T follicular helper cell (primary cell): ENCODE measurements at places on chromosomes 5 and 9.

DNA sequence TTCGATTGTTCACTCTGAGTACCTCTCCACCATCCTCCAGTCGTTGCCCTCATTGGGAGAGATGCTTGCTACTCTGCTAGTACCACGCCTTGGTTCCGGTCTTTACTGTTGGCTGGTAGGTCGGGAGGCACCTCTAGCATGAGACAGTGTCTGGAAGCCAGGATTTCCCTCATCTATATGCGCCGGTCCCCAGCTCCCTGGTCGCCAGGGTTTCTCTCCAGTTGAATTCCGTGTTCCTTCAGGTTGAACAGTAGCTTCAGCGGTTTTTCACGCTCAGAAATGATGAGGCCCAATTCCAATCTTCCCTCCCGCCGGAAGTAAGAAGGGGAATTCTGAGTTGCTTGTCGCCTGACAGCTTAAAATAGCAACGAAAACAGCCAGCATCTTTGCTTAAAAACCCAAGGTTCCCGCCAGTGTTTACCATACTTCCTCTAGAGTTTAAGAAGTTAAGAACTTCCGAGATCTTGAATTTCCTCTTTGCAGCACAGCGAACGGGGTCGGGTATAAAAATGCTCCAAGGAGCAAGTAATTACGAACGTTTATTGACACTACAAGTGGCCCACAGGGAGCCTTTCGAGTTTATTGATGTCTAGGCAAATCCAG lies 1.3 kb upstream of the ST8SIA4 start:
- DNase-seq, result peak; percentile 48

DNA sequence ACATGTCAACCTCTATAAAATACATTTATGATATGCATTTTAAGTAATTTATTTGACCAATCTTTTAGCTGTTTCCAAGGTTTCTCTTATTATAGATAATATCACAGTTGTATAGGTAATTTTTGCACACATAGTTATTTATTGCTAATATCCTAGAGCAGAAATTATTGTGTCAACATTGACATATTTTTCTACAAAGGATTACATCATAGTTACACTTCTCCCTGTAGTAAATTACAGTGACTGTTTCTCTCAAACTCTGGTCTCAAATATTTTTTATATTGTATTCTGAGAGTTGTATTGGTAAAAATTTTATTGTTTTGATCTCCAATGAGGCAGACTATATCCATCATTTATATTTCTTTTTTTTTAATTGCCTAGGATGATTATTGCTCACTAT lies 714.4 kb upstream of the CDH6 start:
- no peak for DNase-seq

DNA sequence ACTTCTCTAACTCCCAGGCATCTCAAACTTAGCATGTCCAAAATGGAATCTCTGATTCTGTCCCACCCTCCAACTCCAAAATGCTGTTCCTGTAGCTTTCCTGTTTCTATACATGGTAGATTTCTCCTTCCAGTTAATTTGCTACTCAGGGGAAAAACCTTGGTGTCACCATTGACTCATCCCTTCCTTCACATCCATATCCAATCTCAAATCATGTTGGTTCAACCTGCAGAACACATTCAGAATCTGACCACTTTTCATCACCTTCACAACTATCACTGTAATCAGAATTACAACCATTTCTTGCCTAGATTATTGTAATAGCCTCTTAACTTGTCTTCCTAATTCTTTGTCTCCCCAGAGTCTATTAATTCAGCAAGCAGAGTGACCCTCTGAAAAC lies 10.8 kb downstream of the RIOK2 start:
- DNase-seq, result no peak

DNA sequence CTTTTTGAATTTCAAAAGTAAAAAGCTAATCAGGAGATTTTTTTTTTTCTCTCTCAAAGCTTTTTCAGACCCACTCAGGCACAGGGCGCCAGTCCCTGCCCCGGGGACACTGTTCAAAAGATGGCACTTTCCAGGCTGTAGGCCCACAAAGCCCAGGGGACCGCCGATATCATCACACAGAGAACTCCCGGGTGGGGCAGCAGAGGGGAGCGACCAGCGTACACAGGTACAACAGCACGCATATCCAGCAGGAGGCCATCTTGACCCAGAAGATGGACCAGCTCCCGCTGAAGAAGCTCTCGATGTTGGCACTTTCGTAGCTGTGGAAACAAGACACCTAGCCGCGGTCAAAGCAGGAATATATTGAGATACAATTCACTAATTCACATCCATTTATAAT lies 108.3 kb downstream of the THBS4 start:
- DNase-seq, result no peak

DNA sequence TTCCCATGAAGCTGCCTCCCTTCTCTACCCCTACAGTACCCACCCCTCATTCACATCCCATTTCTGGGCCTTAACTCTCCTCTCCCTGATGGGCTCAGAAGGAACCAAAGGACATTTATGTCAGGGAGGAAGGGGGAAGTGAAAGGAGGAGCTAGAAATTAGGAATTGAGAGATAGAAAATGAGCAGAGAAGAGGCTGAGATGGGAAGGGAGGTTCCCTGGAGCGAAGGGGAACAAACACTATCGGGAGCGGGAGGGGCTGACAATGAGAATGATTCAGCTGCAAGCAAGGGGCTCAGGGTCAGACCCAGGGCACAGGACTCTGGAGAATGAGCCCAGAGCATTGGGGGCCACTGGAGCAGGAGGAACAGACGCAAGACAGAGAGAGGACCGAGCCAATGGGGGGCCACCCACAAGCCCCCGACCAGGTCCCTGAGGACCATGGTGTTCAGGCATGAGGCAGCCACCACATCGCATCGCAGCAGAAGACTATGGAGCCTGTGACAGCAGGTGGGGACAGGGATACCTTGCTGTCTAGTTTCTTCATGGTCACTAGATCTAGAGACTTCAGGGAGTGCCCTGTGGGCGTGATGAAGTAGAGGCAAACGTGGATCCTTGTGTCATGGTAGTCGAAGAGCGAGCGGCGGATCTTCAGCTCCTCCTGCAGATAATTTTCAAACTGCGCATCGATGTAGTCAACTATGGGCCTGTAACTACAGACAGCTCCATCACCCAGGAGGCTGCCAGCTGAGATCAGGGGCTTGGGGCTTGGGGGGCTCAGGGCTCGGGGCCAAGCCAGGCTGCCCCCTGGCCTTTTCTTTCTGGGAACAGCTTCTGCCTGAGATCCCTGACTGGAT lies 13.6 kb downstream of the SEPTIN8 start:
- DNase-seq, result no peak

DNA sequence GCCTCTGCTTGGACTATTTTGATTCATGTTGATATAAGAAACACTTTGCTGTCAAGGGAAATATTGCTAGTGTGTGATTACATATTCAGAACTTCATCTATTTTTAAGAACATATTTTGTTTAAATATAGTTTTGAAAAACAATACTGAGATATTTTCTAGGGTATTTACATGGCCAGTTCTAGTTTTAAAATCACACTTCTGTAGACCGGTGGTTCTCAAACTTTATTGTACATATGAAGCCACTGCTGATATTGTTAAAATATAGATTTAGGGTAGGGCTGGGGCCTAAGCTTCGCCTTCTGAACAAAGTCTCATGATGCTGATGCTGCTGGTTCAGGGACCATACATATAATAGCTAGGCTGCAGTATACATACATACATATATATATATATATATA lies 1000.0 kb downstream of the PTPRD start:
- no peak for DNase-seq

DNA sequence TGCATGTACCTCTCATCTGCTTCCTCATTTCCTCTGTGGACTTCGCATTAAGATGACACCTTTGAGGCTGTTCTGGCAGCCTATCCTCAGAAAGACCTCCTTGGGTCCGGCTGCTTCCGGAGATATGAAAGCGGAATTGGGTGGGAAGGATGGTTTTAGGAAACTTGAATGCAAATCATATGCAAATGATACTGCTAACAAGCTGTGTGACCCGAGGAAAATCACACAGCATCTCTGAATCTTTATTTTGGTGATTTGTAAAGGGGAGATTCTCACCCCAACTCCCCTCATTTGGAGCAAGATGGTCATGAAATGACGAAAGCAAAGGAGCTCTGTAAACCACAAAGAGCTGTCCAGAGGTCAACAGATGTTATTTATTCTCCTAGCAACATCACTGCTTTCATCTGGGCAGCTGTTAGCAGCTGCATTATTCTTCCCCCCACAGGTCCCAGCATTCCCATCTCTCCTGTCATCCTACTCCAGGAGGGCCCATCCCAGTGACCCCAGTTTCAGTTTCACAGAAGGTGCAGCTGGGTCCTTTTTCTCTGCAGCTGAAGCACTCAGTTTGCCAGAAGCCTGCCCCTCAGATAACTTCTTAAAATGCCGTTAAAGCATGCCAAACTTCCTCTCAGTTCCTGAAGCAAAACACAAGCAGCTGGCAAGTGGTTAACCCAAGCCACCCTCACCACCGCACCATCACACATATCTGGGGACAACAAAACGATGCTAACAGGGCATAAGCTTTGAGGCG lies 269.5 kb downstream of the SEC61B start:
- no peak for DNase-seq

GRCh38 chr5:176995122-176995490 lies 11.5 kb downstream of the UIMC1 start:
- DNase-seq, result no peak

DNA sequence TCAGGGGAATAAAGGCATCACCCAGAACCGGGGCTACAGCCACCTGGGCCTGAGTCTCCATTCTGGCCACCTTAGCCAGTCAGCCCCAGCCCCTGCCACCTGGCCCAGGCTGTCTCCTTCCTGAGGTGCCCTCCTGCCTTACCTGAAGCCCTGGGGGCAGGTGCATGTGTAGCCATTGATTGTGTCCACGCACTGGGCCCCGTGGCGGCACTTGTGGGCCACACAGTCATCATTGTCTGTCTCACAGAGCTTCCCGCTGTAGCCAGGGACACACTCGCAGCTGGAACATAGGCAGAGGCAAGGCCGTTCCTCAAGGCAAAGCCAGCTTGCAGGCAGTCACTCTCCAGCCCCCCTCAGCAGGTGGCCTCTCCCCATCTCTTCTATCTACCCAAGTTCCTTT lies 107.7 kb upstream of the PANK3 start:
- no peak for DNase-seq

GRCh38 chr9:23245067-23245466 lies 581.0 kb downstream of the ELAVL2 start:
- DNase-seq, result no peak

DNA sequence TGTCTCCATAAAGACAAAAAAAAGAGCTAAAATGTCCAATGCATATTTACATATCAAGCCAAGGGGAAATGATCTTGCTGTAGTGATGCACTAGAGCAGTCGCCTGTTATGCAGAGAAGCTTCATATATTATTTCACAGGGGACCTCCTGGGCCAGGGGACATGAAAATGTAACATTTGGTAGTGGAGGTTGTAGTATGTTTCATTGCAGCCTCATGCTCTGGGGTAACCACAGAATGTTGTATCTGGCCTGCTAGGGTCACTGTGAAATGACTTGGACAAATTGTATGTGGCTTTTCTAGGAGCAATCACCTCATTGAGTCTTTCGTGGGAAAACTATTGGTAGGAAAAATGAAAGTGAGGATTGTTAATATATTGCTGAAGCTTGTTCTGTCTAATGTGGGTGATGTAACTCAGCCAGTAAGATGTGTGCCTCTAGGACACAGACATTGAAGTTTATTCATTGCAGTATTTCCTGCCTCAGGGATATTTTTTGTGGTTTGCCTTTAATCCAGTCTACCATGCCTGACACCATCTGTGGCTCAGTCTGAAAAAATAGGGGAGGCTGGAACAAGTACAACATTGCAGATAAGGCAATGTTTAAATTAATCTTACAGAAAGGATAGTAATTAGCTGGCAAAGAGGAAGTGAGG lies 430.8 kb upstream of the TNC start:
- no peak for DNase-seq

GRCh38 chr9:108903420-108904103 lies 30.4 kb downstream of the ELP1 start:
- DNase-seq, result no peak

DNA sequence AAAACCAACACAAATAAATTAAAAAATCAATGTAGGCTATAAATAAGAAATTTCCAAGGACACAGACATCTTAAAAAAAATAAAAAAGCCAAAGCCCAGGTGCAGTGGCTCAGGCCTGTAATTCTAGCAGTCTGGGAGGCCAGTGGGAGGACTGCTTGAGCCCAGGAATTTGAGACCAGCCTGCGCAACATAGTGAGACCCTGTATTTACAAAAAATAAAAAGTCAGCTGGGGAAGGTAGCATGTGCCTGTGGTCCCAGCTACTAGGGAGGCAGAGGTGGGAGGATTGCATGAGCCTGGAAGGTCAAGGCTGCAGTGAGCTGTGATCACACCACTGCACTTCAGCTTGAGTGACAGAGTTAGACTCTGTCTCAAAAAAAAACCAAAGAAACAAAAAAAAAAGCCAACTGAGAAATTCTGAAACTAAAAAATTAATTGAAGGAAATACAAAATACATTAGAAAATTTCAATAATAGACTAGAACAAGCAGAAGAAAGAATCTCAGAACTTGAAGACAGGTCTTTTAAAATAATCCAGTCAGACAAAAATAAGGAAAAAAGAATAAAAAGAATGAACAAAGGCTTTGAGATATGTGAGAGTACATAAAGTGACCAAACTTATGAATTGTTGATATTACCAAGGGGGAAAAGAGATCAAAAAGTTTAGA lies 149.5 kb upstream of the PANK3 start:
- DNase-seq, result no peak

DNA sequence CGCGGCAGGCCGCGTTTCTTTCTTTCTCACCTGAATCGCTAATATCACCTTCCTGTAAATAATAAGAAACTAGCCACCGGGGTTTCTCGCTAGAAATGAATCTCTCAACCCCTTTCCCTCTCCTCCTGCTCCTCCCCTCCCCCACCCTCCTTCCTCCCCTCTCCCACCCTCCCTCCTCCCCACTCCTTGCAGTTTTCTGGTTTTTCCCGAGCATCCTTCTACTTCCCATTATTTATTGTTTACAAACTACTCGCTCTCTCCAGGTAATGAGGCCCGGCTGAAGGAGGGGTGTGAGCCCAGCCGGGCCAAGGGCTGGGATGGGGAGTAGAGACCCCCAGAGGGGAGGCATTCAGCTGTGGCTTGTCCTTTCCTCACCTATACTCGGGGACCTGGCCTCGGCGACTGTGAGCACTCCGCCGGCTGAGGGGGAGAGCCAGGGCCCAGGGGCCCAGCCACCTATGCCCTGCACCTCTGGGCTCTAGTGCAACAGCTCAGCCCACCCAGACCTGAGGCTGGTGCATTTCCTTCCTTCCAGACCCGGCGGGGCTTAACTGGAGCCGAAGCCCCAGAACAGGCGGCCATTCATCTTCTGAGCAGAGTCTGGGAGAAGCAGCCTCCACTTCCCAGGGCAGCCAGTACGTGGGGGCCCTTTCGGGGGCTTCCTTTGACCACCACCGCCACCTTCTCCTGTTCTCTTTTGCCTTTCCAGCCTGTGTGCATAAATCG lies 2.1 kb upstream of the IRX4 start:
- no peak for DNase-seq
